ENCODE measurements at places on chromosomes 6 and 20.

DNA sequence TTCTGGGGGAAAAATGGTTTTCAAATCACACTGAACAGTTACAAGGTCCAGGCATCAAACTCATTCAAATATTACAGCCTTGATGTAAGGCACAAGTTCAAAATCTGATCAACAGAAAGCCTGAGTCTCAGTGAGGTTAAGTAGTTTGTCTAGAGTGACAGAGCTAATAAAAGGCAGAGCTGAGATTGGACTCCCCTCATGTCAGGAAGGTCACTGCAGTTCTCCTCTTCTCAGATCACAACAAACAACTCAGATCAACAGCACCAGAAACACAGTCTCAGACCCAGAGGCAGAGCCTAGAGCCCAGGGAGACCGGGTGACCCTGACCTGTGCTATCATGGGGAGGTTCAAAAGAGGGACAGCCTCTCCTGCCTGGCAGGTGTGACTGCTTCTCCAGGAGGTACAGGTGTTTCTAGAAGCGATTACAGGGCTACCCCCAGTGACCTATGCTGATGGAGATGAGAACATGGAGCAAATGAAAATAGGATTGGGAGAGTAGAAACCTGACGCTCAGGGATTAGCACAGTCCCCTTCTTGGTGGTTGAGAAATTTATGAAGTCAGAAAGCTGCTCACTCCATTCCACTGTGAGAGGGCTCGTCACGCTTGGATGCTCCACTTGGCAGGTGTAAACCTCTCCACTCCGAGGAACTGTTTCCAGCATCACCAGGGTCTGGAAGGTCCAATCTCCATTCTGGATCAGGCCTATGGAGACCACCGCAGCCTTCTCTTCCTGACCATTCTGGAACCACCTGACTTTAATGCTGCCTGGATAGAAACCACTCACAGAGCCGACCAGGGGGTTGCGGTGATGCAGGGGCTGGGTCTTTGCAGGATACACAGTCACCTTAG is 24.3 kb upstream of the HLA-DRB5 start:
- no peak for DNase-seq

DNA sequence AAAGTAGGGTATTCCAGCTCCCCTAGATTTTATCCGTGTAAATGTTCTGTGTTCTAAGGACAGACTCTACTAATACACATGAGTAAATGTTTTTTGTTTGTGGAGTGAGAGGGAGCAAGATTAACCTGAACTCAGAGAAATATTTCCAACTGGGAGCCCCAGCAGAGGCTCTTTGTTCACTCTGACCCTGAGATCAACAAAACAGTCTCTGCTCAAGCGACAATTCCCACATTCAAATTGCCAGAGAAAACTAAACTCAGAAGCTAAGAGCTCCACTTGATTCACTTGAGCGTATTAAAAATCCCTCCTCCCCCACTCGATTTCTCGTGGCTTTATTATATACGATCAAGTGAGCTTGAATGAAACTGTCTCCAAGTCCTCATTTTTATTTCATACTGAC is 413.9 kb upstream of the JARID2 start:
- no peak for DNase-seq

- no peak for DNase-seq
Observed at GRCh38 chr20:845226-845868, 11.8 kb downstream of the FAM110A start.

DNA sequence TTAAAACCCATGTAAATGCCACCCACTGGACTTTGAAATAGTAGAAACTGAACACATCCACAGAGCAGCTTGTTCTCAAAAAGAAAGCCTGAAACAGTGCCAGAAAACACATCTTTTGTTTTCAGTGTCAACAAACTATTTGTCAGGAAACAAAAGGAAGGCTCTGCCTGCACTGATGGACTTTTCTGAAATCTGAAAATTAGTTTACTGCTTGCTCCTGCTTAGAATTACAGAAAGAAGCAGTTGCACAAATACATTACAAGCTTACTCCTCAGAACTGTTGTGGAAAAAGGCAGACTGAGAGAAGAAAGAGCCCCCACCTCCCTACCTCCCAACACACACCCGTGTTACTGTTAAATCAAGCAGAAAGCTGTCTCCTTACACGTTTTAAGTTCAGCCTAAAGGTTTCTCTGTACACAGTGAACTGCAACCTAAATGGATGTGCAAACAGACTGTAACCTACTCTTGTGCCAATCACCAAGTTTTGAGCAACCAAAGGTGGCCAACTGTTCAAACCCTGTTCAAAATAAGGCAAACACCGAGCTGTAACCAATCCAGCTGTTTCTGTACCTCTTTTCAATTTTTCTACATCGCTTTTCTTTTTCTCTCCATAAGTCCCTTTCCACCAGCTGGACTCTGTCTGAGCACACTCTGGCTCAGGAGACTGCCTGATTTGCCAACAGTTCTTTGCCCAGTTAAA is 43.7 kb downstream of the FRK start:
- no peak for DNase-seq

GRCh38 chr6:73169111-73169510 is 56.2 kb downstream of the KHDC1L start:
- no peak for DNase-seq

DNA sequence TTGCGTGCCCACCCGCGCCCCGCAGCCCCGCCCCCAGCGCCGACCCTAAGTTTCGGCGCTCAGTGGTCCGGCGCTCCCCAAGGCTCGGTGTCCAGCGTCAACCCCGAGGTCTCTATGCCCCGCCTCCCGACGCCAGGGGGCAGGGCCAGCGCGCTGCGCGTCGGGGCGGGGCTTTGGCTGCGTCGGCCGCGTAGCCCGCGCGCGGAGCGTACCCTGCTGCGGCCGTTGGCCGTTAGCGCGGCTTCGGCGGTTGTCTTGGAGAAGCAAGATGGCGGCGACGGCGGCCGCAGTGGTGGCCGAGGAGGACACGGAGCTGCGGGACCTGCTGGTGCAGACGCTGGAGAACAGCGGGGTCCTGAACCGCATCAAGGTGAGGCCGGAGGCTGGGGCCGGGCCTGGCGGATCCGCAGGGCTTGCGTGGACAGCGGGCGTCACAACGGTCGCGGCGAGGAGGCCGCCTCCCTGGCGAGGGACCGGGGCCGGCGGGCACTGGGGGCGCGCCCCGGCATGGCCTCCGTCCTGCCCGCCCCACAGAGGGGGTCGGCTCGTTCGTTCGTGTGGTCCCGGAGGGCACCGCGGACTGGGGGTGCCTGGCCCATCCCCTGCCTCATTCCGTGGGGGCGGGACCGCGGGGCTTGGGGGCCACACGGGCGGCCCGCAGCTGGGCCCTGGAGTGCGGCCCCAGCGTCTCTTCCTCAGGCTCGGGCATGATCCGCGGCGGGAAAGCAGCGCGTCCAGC is at the start of gene CEP43:
CEP43 (plus strand) TSS at position 253 of the 739 bp plus-strand sequence; CDS start at position 269, 16 bp downstream.
- peak; percentile 73 for DNase-seq

DNA sequence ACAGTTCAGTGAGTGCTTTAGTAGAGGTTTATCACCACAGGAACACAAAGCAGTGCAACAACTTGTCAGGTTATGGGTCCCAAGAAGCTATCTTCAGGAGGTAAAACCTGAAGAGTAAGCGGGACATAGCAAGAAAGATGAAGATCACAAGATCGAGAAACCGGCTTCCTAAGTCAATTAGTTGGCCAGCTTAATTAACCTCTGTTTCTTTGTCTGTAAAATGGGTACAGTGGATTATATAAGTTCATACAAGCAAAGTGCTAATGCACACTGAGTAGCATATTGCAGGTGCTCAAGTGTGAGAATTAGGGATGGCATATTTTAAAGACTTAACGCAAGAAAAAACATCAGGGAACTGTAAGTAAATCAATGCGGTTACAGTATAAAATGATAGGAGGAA is 12.5 kb downstream of the FBXO30 start:
- DNase-seq = no peak

DNA sequence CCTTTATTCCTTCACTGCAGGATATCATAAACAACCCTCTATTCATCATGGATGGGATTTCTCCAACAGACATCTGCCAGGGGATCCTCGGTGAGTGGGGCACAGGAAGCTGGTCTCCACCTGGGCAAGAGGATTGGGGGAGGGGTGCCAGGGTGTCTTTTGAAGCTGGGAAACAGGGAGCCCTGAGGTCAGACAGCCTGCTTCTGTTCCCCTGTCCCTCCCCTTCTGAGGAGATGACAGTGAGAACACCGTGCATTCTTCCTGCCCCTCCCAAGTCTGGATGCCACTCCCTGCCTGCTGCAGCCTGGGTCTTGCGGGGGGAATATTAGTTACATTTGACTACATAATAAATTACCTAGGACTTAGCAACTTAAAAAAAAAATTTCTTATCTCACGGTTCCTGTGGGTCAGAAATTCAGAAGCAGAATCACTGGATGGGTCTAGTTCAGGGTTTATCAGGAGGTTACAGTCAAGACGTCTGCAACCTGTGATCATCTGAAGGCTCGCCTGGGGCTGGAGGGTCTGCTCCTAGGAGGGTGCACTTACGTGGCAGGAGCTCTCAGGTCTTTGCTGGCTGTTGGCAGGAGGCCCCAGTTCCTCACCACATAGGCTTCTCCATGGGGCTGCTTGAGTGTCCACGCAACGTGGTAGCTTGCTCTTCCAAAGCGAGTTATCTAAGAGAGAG is 11.4 kb downstream of the CAPN11 start:
- no peak for DNase-seq

DNA sequence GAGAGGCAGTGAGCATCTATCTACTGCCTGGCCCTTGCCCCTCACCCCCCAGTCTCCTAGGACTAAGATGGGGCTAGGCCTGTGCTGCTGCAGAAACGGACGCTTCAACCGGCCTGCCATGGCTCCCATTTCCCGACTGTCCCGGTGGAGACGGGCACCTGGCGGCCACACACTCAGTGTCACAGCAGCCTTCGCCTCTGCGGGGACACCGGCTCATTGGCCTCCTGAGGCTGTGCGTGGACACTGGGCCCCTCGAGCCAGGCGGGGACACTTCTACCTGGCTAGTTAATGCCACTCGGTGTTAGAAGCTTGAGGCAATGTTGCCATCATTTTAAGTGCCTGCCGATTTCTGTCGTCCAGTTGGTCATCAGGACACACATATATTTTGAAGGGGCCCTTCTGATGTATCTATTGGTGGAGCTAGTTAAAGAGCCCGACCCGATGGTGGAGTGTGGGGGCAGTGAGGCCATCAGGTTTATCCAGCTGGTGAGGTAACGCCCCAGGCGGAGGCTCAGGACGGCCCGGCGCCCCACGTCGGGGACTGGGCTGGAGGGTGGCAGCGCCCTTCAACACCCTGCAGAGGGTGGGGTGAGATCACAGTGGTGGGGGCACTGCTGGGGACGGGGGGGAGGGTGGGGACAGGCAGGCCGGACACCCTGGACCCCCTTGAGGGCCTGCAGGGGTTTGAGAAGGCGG is 58.9 kb upstream of the GATA5 start:
- DNase-seq = no peak

GRCh38 chr6:169313347-169314010 is 59.8 kb upstream of the THBS2 start:
- DNase-seq = no peak

GRCh38 chr20:33091147-33091546 is 11.7 kb downstream of the BPIFB4 start:
- no peak for DNase-seq

DNA sequence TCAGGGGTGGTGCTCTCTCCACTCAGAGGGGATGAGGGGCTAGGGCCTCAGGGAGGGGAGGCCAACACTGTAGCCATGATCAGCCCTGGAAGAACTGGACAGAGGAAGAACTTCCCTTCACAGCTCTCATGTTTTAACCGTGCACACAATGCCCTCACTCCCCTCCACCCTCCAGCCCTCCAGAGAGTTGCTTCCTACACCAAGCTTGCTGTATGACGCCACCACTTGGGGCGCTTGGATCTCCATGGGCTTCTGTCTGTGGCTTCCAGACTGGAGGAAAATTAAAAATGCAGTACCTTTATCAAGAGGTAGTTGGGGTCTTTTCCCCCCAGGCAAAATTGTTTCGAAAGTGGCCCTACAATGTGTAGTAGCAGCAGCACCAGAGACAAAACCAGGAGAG is 48.4 kb downstream of the ARHGAP40 start:
- no peak for DNase-seq

- DNase-seq = no peak
Observed at GRCh38 chr20:40255365-40255764, 433.7 kb downstream of the MAFB start.

DNA sequence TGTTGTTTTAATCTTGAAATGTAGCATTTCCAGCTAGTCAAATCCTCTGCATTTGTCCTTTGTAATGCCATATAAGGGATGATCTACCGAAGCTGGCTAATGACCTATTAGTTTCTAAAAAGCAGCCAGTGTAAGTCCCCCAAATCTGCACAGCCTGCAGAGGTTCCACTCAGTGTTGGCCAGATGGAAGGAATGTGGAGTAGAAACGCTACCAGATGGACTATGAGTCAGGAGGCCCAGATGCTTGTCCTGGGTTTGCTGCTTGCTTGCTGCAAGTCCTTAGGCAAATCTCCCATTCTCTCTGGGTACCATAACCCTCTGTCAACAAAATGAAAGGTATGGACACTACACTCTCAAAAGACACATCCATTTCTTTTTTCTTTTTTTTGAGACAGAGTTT is 149.8 kb downstream of the BTBD9 start:
- DNase-seq = no peak

GRCh38 chr6:88179692-88180091 is 13.5 kb upstream of the CNR1 start:
- DNase-seq = no peak

- DNase-seq = no peak
Observed at GRCh38 chr6:89597988-89598387, 40.6 kb downstream of the LYRM2 start.

GRCh38 chr20:52972190-52972937 is at the start of gene TSHZ2:
TSS of gene TSHZ2 (plus strand) at chr20:52972358. CDS start at chr20:52973294, 936 bp downstream.
- DNase-seq = peak; percentile 6

DNA sequence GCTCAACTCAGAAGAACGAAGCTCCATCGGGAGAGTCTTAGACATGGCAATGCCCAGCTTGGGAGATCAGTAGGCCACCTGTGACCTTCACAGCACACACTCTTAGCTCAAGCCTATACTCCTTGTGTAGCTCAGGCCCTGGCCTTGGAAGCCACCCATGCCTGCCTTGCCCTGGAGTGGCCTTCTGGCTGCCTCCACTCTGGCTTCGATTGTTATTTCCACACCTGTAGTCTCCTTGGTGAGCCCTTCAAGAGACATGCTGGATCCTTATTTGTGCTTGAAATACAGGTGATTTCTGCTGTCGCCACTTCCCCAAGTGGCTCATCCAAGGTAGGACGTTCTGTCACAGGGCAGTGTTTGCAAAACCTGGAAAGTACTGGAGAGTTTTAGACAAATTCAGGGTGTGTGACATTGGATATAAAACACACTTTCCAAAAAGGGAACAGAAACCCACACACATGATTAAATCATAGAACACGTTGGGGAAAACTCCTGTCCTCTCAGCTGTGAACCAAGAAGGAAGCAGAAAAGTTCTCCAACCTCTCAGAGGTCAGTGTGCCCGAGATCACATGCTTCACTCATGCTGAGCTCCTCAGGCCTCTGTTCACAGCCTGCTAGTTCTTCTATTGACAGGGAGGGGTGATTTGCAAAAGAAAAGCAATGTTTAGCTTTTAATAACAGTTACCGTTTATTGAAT is 391.8 kb downstream of the CDC5L start:
- DNase-seq = no peak

DNA sequence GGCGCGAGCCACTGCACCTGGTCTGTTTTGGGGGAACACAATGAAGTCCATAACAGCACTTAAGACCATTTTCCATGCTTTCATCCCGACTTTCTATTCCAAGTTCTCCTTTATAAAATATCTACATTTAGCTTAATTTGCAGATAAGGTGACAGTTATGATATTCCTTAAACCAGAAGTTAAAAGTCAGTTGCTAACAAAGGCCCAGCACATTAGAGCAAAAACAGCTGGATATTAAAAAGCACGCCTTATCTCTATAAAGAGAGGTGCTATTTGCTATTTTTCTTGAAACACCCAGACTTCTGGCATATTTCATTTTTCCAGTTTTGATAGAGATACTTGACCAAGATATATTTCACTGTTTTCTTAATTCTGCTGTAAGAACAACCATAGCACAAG is 15.8 kb downstream of the OR2B2 start:
- no peak for DNase-seq

- no peak for DNase-seq
Observed at GRCh38 chr20:61251529-61252393, at the start of gene CDH4. TSS of gene CDH4 (plus strand) at chr20:61252261.

Measured in esophagus squamous epithelium (tissue), 5 donors.